Right ventricle myocardium superior (tissue), 1 donor: ENCODE measurements at places on chromosomes 12 and 14. TPM values are rescaled to one million over a fixed set of nuclear protein-coding genes. Genes with fewer than 3 reads are reported as not detected.
A peak's percentile ranks its signal among the peaks of the same experiment; 100 is the strongest.

GRCh38 chr12:119828300-119828699 is 48.8 kb downstream of the CIT start:
- DNase-seq: no peak

- DNase-seq: peak; percentile 94
Measured at GRCh38 chr14:20873370-20874177, 17.6 kb upstream of the RNASE3 start.

- no peak for DNase-seq
Measured at GRCh38 chr12:117126335-117126734, 27.1 kb upstream of the TESC start.

- no peak for DNase-seq
Measured at GRCh38 chr12:56021889-56022497, 1.1 kb downstream of the IKZF4 start.

DNA sequence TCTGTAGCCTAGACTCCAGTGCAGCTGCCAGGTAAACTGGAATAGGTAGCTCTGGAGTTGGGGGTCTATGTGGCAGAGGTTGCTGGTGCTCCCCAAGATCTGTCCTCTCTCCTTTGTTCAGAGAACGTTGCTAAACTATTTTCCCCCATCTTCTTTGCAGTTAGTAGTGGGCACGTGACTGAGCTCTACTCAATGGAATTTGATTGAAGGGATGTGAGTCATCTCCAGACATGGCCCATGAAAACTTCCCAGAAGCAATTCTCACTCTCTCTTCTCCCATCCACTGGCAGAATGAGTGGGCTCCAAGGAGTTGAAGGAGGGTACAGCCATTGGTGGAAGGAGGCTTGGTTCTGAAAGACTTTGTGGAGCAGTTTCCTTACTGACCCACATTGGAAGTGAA is 44.0 kb downstream of the PAH start:
- DNase-seq: no peak

DNA sequence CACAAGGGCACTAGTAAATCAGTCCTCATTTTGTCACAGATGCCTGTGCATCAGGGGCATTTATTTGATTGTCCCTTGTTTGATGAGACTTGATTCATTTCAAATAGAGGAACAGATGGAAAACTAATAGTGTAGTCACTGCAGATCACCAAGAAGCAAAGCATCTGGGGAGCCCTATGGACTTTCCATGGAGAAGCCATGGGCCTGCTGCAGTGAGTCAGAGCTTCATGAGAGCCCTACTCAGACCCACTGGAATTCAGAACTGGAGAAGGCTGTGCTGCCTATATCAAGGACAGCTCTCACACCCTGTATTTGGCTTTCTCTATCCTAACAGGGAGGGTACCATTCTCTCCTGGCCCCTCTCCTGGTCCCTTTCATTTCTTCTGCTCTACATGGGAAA is 126.2 kb downstream of the GRIP1 start:
- DNase-seq: no peak

GRCh38 chr14:55062517-55063351 is 11.3 kb downstream of the MAPK1IP1L start:
- DNase-seq: peak; percentile 66

DNA sequence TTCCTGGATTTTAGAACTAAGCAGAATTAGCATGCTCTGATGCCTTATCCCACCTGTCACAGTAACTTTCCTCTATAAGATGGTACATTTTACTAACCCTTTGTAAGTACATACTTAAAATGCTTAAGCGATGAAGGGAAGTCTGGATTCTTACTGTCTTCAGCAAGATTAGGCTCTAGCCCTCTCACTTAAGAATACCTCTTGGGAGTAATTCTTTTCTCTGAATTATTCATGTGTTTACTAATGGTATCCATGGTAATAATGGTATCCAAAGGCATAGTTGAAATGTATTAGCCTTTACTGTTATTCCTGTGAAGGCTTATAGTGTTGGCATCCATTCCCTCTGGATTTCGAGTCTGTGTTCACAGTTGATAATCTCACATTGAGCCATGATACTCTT is 176.9 kb downstream of the MON2 start:
- no peak for DNase-seq

- no peak for DNase-seq
Measured at GRCh38 chr12:42792265-42792664, 202.7 kb upstream of the PRICKLE1 start.

DNA sequence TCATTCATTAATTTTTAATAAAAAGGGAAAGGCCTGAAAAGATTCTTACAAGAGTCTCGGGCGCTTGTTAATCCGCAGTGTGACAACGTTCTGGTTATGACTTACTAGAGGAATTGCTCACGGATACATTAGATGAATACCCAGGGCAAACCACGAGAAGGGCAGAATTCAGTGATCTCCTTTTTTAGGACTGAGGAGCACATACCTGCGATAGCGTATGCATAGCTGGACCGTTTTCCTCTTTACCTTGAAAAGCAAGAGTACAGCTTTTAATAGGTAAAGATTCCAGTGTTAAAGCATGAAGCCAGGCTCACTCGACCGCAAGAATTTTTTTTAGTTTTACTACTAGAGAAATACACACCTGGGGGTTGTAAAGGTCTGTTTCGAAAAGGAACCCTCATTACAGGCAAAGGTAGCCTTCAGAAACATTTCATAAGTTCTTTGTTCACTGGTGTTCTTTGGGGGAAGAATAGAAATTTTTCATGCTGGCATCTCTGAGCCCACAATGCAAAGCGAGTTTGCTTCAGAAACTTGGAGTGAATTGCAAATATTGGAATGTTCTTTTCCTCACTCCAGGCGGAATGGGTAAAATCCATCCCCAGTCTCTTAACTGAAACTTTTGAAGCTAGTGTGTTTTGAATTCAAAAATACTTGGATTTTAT is 953 bp downstream of the MAPK1IP1L start:
- no peak for DNase-seq

DNA sequence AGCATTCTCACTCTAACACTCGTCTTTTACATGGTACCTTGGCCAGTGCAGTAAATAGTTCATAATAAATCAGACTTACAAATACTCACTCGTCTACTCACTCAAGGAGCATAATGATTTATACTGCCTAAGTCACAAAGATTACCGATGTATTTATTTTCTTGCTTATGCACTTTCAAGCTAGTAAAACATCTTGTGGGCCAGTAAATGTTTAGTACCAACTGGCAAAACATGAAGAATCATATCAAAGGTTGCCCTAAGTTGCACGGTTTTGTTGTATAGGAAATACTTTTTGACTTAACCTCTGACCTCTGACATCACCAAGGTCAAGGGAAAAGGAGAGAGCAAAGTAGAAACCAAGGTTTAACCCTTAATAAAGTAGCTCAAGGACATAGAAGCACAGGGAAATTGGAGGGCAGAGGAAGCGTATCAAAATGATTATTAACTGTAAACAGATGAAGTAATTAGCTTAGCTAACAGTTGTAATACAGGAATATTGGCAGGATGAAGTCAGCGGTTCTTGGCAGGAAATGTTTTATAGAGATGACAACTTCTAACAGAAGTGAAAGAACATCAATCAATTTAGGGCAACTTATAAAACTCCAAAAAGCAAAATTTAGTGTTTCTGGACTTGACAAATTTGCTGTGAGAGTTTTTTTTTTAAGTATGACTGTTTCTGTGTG is 131.9 kb downstream of the HMGA2 start:
- DNase-seq: no peak

DNA sequence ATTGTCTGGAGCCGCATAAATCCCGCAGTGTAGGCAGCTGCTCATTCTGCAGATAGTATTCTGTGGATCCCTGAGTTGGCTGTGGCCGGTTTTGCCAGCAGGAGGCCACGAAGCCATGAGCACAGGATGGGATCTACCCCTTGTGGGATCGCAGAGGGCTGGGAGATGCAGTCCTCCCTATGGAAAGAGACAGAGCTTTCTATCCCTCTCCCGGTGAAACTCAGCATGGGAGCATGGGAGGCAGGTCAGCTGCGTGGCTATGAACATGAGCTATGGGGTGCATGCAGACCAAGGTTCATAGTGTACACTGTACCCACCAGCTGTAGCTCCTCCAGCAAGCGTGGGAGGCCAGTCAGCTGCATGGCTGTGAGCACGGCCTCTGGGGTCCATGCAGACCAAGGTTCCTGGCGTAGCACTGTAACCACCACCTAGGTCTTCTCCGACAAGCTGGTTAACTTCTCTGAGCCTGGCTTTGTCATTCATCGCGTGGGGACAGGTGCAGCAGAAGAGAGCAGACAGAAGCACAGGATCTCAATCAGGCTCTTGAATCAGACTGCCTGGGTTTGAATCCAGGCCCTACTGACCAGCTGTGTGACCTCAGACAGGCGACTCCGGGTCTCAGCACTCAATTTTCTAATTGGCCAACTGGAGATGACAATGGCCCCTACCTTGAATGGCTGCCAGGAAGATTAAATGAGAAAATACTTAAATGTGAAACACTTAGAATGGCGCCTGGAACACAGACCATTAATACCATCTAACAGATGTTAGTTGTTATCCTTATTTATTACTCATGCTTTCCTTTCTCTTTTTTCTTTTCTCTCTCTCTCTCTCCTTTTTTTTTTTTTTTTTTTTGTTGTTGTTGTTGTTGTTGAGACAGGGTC is 6.0 kb downstream of the BDKRB1 start:
- no peak for DNase-seq

The PSMB5 gene
- 129 TPM for total RNA-seq

The PIP4P1 gene
- total RNA-seq: 18.4 TPM

The VAMP1 gene
- total RNA-seq: 3.2 TPM

The KCNA1 gene
- total RNA-seq: not detected

The SYNDIG1L gene
- total RNA-seq: not detected

The PLBD1 gene
- 23.8 TPM for total RNA-seq

The SYT10 gene
- total RNA-seq: not detected

The POU6F1 gene
- total RNA-seq: 10.0 TPM

The MIP gene
- total RNA-seq: not detected

The CDKN3 gene
- 5.2 TPM for total RNA-seq

The POTEM gene
- not detected for total RNA-seq
